ENCODE measurements at places on chromosomes 11 and 22.

- no peak for DNase-seq
These were observed 1.5 kb downstream of the CLCF1 start for GRCh38 chr11:67371911-67372320.

- DNase-seq: no peak
These were observed 2.5 kb upstream of the FAM83F start for GRCh38 chr22:39992088-39992826.

GRCh38 chr11:13283636-13284035, 6.0 kb downstream of the BMAL1 start:
- no peak for DNase-seq

DNA sequence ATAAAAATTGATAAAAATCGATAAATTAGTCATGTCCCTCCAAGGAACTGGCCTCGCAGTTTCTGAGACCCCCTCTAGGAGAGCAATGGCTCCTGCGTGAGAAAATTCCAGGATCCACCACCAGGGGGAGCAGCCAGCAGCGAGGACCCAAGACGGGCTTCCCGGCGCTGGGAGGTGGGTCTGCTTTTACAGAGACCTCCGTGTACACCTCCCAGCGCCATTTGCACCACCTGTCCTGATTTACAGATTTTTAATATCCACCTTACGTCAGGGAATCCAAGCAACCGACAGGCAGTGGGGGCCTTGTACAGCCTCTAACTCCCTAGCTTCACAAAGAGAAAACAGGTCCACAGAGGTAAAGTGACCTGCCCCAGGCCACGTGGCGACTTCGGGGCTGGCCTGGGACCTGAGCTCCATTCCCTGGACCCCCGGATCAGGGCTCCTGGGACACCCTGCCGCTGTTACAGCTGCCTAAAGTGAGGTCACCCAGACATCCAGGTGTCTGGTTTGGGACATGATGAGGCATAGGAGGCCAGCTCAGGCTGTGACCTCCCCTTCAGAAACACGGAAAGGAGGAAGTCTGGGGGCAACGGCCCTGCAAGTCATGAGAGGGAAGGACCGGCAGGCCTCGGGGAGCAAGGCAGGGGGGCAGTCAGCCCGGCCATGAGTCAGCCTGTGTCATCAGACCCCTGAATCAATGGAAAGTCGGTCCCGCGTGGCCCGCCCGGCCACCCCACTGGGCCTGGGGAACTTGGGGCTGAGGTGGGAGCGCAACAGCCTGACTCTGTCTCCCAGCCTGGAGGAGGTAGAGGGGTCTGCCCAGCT, 3.5 kb downstream of the OSM start:
- DNase-seq: peak; percentile 76

DNA sequence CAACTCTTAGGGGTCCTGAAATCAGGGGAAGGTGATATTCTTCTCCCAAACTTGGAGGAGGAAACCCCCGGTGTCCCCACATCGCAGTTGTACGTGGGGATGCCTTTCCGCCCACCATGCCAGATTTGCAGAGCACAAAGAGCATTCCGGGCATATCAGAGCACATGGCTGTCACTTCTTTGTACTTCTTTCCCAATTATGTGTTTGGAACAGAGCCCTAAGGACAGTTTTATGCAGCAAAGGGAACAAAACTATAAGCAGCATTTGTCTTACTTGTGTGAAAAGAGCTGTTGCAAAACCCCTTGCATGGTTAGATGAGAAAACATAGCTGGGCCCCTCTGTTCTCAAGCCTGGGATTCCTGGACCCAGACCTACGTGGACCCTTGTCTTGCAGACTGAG, 41.2 kb downstream of the NTM start:
- DNase-seq: no peak

- no peak for DNase-seq
These were observed 40.5 kb downstream of the IL18BP start for GRCh38 chr11:72039031-72039855.

DNA sequence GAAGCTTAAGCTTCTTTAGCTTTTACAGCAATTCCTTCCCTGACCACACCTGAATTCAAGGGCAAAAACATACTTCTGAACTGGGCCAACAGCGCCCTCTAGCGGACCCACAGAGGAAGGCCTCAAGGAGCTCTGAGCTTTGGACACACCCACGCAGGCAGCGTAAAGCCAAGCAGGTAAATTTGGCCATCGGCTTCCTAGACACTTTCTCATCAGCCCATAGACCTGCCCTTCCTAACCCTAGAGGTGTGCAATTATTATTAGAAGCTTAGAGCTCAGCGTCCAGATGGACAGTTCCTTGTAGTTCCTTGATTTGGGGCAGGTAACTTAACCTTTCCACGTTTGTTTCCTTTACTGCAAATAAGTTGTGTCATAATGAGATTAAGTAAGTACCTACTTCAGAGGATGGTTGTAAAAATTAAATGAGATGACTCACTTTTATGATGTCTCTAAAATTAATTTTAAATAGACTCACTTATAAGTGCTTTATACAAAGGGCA, 25.7 kb upstream of the HMGXB4 start:
- peak; percentile 50 for DNase-seq

GRCh38 chr11:78037056-78037455, 14.0 kb upstream of the KCTD14 start:
- DNase-seq: no peak
